ENCODE measurements at places on chromosomes 13 and 19.

DNA sequence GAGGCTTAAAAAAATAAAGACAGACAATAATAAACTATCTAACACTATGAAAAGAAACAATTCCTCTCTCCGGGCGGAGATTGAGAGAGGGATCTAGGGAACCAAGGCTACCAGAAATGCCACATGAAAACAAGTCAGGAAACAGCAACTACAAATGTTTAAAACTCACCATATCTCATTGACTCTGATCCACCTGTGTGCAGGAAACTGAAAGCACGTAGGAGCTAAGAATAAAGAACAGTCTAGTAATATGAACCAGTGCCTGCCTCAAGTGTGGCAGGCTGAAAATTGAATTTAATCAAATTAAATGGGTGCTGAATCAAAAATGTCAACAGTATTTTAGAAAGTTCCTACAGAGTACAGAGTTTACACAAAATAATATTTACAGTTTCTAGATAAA lies 1701.0 kb downstream of the SLITRK5 start:
- DNase-seq, result no peak

DNA sequence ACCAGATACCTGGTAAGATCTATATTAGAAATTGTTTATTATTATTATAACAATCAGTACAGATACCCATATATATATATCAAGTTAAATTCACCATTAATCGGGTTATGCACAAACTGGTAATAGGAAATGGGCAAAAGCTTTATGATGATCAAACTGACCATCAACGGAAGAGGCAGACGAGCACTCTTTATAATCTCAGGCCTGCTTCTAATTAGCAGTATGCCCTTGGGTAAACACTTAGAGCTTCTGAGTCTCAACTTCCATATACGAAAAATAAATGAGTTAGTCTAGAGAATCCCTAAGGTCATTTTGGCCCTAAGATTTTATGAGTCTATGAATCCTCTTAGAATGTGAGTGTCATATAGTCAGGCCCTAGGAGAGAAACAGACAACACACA lies 710.9 kb downstream of the PCDH9 start:
- DNase-seq, result no peak

DNA sequence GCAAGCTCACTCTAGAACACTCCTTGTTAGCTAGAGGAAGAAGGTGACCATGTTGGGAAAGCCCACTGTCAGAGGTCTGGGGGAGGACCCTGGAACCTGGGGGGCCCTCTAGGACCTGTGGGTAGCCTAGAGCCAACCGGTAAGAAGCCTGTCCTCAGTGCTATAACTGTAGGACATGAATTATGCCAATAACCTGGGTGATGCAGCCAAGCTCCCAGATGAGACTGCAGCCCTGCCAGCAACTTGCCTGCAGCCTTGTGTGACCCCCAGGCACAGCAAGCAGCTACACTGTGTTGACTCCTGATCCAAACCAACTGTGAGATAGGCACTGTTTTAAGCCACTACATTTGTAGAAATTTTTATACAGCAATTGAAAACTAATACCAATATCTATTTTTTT lies 122.3 kb downstream of the MIPEP start:
- no peak for DNase-seq

GRCh38 chr19:10335352-10335985 lies 2.1 kb upstream of the RAVER1 start:
- DNase-seq, result no peak

GRCh38 chr19:15237759-15238638 lies 5.8 kb upstream of the EPHX3 start:
- DNase-seq, result no peak

- DNase-seq, result peak; percentile 36
These were observed 117.1 kb downstream of the STARD13 start for GRCh38 chr13:33168321-33168960.

DNA sequence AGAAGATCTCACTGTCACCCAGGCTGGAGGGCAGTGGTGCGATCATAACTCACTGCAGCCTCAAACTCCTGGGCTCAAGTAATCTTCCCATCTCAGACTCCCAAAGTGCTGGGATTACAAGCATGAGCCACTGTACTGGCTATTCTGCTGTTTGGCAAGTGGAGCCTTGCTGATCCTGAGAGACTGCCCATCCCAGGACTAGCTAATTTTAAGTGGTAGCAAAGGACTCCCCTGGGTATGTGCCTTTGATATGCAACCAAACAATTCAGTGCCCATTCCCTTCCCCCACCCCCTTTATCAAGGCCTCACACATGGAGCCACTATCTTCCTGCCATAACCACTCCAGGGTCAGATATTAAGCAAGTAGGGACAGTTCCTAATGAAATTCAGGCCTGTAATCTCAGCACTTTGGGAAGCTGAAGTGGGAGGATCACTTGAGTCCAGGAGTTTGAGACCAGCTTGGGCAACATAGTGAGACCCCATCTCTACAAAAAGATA lies 17.0 kb upstream of the ZNF460 start:
- no peak for DNase-seq

GRCh38 chr13:97574926-97575325 lies 141.0 kb downstream of the RAP2A start:
- peak; percentile 26 for DNase-seq

GRCh38 chr13:47890146-47890814 lies 110.8 kb downstream of the SUCLA2 start:
- peak; percentile 66 for DNase-seq
